ENCODE measurements at places on chromosomes 2 and 18.

DNA sequence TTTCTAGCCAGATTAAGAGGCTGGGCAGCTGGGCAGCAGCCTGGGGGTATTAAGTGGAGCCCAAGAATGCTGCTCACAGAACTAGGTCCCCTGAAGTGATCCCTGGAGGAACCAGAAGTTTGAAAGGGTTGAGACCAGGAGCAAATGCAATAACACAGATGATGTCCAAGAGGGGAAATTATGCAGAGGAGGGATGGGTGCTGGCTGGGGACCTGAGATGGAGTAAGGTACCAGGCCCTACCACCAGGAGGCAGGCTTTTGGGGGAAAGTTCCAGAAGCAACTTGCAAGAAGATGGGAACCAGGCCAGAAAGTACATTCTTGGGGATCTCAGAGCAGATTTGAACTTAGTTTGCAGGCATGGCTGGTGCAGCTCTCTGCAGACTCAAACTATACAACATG is 175.1 kb downstream of the NCK2 start:
- peak; percentile 42 for ATAC-seq

GRCh38 chr2:102677244-102678215 is 58.2 kb downstream of the SLC9A2 start:
- ATAC-seq, result no peak

DNA sequence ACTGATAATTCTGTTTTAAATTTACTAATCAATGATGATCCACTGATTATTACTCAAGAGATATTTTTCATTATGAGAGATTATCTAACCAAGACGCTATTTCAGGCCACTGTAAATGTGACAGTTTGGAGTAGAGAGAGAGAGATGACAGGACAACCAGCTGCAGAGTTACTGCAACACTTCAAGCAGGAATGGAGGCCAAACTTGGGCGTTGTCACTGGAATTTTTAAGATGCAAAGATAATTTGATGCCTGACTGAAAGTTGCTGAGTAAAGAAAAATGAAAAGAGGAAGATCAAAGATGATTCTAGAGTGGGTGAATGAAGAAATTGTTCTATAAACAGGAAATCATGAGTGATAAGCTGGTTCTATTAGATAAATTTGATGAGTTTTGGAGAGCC is 1302.1 kb upstream of the TMEFF2 start:
- no peak for ATAC-seq

DNA sequence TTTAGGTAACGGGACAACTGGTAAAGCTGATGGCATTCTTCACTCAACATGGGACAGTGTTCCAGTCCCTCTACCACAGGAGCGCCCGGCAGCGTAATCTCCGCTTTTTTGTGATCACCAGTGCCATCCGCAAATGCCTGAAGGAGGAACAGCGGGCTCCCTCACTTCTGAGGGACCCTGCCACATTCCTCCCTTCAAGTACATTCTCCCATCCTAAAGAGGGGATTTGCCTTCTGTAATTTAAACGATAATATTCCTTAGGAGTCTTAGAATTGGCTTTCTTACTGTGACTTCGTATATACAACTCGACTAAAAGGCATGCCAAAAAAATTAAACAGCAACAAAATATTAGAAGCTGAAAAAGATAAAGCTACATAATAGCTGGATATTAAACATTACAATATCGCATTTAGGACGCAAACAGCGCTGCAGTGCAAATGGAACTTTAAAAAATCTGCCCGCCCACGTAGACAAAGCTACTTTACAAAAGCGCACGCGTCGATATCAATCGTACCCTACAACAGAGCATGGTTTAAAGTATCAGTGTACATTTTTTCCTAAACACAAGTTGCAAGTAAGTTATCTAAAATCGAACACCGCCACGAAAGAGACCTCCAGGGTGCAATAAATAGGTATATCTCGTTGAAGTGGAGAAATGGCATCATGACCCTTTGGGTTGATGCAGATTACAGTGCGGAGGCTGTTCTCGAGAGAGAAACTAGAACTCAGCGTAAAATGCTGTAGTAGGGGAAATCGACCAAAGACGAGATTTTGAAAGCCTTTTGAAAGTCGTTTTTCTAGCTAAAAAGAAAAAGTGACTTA is 2.3 kb upstream of the VSNL1 start:
- no peak for ATAC-seq

GRCh38 chr2:188345831-188346458 is 54.3 kb downstream of the GULP1 start:
- ATAC-seq, result no peak

DNA sequence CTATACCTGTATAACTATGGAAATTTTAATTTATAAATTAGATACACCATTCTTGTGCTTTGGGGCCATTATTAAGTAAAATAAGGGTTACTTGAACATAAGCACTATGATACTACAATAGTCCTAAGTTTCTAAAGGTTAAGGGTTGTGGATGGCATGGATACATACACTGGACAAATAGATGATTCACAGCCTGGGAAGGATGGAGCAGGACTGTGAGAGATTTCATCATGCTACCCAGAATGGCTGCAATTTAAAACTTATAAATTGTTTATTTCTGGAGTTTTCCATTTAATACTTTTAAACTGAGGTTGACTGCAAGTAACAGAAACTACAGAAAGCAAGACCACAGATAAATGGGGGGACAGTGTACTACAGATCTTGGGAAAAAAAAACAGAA is 295.8 kb upstream of the ZNF804A start:
- no peak for ATAC-seq

- no peak for ATAC-seq
Observed at GRCh38 chr2:44004735-44005602, 9.2 kb upstream of the LRPPRC start.

DNA sequence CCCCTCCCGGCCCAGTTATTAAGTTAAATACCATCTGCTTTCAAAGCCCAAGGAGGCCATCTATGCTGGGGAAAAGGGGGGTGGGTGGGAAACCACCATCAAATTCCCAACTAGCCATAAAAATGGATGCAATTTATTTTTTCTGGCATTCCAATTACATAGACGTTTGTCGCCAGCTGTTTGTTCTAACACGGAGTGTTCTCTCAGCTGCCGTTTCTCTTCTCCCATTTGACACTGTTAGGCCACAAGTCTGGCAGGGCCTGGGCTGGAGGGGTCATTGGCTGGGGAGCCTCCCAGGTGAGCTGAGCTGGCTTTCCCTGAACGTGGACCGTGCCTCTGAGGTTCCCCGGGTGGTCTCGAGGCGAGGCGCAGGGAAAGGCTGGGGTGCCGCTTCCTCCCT is 16.6 kb downstream of the ATOH8 start:
- no peak for ATAC-seq
